Stimulated activated CD8-positive, alpha-beta memory T cell treated with anti-CD3 and anti-CD28 coated beads, Interleukin-2, amount 100 ng/mL, for 1 hour (primary cell): ENCODE measurements at places on chromosomes 7 and 10.
A peak's percentile ranks its signal among the peaks of the same experiment; 100 is the strongest.

- no peak for DNase-seq
Measured at GRCh38 chr10:78972160-78972946, 96.4 kb upstream of the ZMIZ1 start.

DNA sequence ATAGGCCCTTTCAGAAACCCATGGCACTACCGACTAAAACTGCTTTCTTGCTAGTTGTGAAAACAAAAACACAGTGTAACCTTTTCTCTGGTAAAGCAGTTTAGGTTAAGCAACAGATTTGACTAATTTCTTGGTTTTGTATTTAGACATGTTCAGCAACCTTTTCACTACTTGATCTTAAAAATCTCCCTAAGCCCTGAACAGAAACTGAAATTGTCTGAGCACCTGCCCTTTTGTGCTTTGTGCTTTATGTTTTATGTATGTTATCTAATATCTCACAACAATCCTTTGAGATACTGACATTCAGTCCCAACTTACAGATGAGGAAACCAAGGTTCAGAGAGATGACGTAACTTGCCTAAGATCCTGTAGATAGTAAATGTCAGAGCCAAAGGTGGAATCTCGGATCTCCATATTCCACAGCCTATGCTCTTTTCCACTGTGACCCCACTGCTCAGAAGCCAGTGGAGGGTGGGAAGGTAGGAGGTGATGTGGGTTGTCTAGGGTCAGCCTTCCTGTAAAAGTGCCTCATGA lies 146.6 kb downstream of the LCOR start:
- DNase-seq = no peak

- DNase-seq = no peak
Measured at GRCh38 chr7:142389544-142389943, 131.7 kb upstream of the PRSS58 start.

DNA sequence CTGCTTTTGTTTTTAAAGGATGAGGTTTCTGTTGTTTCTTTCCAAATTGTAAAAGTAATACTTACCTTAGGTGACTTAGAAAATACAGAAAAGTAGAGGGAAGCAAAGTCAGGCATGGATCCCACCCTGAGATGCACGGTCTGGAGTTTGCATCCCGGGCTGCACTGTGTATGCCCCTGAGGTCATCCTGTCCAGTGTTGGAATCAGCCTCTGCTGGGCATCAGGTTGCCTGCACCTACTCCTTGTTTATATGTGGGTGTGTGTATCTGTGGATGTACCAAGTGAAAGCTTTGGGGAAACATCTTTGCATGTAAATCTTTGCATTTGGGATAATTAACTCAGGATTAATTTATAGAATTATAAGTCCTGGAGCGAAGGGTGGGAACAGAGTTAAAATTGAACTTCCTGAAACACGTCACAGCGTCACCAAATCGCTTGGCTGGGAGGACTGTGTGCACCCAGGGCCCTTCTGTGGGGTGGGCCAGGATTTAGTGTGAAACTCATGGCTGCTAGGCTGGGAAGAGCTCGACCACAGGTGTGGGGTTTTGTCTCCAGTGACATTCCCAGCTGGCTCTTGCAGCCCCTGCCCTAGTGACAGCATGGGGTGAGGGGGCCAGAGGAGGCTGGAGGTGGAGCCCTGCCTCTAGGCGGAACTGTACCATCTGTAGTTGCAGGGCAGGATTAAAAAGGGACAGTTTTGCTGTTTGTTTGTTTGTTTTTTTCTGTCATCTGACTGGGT lies 27.9 kb downstream of the GTF2IRD1 start:
- no peak for DNase-seq

DNA sequence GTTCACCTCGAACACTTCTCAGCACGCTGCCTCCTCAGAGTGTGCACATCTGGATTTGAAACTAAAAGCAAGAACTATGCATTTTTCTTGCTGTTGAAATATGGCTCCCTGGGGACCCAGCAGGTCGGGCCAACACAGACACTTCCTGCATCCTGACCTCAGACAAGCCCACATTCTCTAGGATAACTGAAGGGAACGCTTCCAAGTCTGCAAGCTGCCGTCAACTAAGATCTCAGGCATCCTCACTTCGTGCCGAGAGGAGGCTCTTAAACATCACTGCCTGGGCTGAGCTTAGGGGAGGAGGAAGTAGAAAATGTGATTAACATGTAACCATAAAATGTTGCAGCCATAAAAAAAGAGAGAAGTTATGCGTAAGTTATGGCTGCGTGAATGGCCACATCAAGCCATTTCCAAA lies 65.5 kb downstream of the PYROXD2 start:
- DNase-seq = no peak

DNA sequence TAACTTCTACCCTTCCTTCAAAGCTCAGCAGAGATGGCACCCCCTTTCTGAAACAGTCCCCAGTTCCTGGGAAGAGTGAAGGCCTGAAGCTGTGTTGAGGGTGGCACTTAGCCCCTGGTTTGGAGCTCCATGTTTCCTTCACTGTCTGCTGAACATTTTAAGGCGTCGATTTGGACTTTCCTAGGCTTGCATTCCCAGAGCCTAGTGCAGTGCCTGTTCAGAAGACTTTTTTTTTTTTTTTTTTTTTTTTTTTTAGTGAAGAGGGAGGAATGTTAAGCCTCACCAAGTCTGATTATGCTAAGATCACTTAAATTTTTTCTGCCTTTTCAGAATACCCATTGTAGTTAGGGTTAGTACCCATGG lies 97.0 kb downstream of the PFKFB3 start:
- DNase-seq = no peak

GRCh38 chr7:135993950-135994349 lies 16.8 kb upstream of the MTPN start:
- DNase-seq = no peak

- DNase-seq = peak; percentile 43
Measured at GRCh38 chr7:149422162-149422913, 38.5 kb downstream of the ZNF777 start.

DNA sequence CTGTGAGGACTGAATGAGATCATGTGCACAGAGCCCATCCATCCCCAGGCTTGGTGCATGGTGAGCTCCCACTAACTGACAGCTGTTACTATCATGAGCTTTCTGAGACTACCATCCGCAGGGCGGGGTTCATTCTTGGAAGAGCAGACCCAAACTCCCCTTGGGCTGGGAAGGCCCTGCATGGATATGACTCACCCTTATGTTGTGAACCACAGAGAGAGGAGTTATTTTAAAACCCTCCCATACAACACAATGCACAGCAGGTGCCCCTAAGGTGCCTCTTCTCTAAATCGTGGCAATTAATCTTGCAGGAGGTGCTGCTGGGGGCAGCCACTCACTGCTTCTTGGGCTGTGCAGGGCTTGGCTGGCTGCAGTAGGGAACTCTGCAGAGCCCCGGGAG lies 219.1 kb downstream of the GFRA1 start:
- DNase-seq = no peak

GRCh38 chr7:143988976-143989745 lies 11.0 kb upstream of the OR6B1 start:
- no peak for DNase-seq

DNA sequence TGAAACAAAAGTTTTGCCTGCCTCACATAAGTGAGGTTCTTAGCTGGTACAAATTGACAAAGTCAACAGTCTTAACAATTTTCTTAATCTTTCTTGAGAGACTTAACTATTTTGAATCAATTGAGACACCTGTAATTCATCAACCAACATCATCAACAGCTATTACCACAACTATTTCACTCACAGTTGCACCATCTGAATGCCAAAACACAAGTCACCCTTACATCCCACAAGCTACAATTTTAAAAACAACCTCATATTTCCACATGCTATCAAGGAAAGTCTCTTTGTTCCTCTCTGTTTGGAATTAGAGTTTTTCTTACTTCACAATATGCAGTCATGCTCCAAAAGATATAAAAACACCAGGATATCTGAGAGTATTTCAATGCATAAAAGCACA lies 4.9 kb downstream of the SMURF1 start:
- DNase-seq = no peak

DNA sequence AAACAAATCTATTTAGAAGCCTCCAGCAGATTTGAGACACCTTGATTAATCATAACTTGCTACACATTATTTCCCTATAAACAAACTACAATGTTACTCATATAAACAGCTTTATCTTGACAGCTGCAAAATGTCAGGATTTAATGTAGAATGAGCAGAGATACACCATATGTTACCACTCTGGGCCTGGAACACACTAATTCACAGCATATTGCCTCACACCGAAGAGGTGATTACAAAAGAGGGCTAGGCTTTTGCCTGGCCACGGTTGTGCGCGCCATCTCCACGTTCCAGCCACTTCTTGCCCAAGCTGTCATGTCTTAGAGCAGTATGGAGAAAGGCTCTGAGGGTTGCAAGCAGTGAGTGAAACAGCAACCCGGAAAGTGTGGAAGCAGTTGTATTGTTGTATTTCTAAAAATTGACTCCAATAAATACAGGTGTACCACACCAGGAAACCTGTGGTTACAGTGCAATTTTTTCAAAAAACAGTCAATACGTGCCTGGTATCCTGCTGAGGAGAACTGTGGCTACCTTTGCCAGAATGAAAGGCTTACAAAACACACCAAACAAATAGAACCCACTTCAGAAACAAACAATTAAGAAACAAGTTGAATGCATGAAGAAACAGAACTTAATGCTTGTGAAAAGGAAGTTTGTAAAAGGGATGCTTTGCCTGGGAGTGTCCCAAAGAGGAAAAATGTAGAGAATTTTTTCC lies 498.1 kb downstream of the PLXNA4 start:
- DNase-seq = no peak

DNA sequence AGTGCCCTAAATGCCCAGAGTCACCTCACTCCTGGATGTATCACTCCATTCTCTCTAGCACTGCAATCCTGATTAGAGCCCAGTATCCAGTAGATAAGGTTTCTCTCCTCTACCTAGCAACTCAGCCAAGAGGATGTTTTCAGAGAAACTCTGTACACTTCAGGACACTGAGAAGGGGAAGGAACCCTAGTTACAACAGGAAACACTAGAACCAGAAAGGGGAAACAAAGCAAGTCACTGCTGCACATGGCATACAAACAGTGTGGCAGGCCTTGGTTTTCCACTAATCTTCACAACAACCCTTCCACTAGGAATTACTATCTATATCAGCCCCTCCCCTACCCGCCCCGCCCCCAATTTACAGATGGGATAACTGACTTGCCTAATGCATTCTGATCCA lies 1.6 kb downstream of the FAM204A start:
- no peak for DNase-seq

DNA sequence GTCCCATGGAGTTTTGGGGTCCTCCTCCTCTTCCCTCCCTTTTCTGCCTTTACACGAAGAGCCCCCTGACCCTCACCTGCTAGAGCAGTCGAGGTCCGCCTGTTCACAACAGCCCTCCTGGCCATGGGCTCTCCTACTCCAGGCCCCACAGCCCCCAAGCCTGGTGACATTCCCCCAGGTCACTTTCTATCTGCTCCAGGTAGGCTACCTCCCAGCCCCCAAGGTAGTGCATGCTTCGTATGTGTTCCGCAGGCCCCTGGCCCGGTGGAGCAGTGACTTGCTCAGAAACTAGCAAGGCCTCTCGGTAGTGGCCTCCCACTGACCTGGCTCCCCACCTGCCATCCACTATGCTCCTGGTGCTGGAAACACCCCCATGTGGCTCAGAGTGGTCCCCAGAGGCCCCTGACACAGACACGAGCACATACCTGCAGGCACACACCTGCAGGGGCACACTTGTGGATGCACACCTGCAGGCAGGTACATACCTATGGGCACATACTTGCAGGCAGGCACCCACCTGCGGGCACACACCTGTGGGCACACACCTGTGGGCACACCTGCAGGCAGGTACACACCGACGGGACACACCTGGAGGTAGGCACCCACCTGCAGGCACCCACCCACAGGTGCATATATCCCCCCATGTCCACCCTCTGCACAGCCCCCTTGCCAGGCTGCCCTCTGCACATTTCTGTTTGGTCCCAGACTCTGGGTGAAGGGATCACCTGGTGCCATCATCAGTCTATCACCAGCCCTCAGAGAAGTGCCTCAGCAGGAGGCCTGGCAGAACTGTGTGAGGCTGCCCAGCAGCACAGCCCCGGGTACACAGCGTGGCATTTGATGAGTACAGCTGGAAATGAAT lies 322.5 kb downstream of the PTPRN2 start:
- DNase-seq = no peak

DNA sequence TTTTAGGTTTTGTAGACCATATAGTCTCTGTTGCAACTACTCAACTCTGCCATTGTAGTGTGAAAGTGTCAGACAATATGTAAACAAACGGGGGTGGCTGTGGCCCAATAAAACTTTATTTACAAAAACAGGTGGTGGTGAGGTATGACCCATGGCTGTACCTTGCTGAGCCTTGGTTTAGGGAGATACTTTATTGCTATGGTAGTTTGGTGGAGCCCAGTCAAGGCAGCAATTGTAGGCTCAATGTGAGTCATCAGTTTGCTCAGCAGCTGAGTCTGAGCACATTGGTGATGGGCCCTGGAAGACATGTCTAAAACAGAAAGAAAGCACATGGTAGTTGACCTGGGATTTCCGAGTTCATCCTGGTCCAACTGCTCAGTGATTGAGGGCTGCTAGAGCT lies 242.5 kb downstream of the REEP3 start:
- no peak for DNase-seq

- no peak for DNase-seq
Measured at GRCh38 chr10:30999070-30999712, 32.5 kb downstream of the ZNF438 start.

DNA sequence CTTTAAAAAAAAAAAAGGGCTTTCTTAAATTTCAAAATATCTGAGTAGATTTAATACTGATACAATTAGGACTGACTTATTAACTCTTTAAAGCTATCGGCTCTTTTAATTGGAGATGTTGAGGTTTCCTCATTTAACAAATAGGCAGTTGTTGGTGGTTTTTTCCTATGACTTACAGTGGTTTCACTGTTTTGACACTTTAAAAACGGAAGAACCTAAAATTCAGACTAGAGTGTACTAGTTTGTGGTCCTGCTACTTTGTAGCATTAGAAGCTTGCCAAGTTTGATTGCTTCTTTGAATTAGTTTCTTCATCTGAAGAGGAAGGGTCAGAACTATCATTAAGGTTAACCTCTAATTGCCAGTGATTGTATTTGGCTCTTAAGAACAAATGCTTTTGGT lies 27.7 kb downstream of the CUL1 start:
- no peak for DNase-seq

GRCh38 chr7:96179837-96180236 lies 142.1 kb downstream of the SLC25A13 start:
- no peak for DNase-seq

- no peak for DNase-seq
Measured at GRCh38 chr10:14585287-14586193, 189.2 kb downstream of the FAM107B start.

DNA sequence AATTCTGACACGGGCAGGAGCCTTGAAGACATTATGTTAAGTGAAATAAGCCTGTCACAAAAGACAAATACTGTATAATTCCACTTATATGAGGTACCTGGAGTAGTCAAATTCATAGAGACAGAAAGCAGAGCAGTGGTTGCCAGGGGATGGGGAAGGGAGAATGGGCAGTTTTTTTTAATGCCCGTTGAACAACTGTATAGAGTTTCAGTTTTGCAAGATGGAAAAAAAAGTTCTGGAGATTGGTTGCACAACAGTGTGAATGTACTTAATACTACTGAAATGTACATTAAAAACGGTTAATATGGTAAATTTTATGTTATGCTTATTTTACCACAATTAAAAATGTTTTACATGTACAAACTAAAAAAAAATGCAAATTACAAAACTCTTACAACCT lies 63.6 kb upstream of the EFCAB10 start:
- DNase-seq = no peak
